ENCODE measurements at places on chromosomes 1 and 21.

- no peak for DNase-seq
Measured at GRCh38 chr1:78153092-78153736, 107.4 kb downstream of the GIPC2 start.

- no peak for DNase-seq
Measured at GRCh38 chr1:96962751-96963211, 241.2 kb downstream of the PTBP2 start.

DNA sequence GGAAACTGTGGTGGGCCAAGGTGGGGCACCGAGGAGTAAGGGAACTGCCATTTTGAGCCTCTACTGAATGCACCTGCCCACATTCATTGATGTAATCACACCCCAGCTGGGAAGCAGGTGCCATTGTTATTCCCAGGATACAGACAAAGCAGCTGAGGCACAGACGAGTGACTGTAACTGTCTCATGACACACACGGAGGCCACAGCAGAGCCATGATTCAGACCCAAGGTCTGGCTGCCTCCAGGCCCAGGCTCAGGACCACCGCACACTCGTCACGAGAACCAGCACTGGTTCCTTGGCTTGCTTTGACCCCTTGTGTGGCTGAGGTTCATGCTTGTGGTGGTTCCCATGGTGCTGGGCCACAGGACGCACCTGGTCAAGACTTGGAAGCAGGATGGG lies 45.6 kb upstream of the CLIC4 start:
- no peak for DNase-seq

- no peak for DNase-seq
Measured at GRCh38 chr1:107467811-107468210, 327.0 kb downstream of the NTNG1 start.

DNA sequence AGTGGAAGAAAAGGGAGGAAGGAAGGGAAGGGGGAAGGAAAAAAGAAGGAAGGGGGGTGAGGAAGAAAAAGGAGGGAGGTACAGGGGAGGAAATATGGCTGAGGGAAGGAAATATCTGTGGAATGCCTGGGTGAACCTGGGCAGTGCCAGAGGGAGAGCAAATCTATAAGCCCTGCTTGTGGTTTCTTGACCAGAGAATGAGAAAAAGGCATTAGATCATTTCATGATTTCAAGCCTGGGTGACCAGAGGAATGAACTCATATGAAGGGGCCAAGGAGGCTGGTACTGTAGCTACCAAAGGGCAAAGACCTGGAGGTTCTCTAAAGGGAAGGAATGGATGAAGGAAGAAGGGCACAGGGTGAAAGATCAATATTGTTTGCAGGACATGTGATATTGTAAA lies 31.4 kb downstream of the GNG12 start:
- DNase-seq = no peak

DNA sequence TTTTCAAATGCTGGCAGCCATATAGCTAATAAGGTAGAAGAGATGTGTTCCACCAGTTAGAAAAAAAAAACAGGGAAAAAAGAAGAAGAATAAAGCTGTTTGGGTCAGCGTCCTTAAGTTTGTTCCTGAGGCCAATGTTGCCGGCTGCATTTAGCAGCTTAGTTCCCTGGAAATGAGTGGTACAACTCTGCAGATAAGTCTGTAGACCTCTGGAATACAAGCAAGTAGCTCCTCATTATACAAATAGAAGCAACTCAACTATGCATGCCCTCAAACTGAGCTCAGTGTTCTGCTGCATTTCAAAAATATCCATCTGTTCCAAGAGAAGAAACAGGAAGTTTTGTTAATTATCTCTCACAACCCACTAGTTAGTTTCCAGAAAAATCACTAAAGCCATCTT lies 181.2 kb upstream of the PKN2 start:
- no peak for DNase-seq

- DNase-seq = no peak
Measured at GRCh38 chr1:7379441-7379971, 391.6 kb upstream of the VAMP3 start.

GRCh38 chr1:158021721-158022120 lies 28.3 kb downstream of the KIRREL1 start:
- DNase-seq = no peak

- DNase-seq = no peak
Measured at GRCh38 chr1:155000411-155000725, 2.2 kb upstream of the ZBTB7B start.

DNA sequence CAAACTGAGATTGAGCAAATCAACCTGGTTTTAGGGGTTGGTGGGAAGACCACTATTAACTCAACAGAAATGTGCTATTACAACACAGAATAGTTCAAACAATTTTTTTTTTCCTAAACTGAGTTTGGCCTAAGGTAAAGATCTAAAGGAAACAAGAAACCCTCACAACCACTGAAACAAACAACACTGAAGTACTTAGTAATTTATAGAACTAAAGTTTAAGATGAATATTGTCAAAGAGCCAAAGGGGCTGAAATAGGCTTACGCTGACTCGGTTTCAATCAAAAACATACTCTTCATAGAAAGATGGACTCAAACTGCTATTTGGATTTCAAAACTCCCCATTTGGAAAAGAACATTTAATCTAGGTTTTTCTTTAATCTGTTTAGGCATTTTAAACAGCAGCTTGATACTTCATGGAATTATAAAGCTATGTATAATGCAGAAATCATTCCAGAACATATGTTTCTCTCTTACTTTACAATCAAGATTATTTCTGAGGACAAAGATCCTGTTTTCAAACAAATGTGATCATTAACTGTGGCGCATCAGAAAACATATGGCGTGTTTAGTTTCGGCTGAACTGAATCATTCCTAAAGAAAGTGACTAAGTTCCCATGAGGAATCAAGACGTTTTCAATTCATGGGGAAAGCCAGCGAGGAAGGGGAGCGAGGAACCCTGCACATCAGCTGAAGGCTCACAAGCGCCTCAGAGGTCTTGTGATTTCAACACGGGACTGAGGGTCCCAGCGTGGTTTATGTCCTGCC lies 62.7 kb downstream of the SYT6 start:
- no peak for DNase-seq
